ENCODE measurements at places on chromosomes 11 and 22. TPM values are rescaled to one million over a fixed set of nuclear protein-coding genes. Genes with fewer than 3 reads are reported as not detected.

CBY1 gene
- total RNA-seq, result 12.4 TPM

CD248 gene
- 0.59 TPM for total RNA-seq

FAM111B gene
- 33.0 TPM for total RNA-seq

CCND1 gene
- not detected for total RNA-seq

NXPE2 gene
- total RNA-seq, result not detected

CD3E gene
- total RNA-seq, result 25.7 TPM

KIAA0930 gene
- total RNA-seq, result 55.2 TPM

GRCh38 chr22:39174498-39175352 is 22.2 kb upstream of the CBX7 start:
- DNase-seq, result no peak

DNA sequence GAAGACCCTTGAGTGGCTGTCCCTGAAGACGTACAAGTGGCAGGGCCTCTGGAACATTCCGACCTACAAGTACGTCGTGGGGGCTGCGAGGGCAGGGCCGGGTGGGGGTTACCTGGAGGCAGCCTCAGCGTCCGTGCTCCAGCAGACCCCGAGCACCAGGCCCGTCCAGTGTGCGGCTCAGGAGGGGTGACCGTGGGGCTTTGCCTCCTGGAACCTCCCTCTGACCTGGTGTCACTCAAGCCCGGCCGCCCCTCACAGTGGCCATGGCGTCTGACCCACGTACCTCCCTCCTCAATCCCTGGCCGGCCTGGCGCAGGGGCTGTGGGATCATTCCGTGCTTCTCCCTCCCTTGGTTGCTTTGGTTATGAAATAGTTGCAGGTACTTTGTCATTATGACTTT is 18.5 kb downstream of the RNH1 start:
- DNase-seq, result no peak

DNA sequence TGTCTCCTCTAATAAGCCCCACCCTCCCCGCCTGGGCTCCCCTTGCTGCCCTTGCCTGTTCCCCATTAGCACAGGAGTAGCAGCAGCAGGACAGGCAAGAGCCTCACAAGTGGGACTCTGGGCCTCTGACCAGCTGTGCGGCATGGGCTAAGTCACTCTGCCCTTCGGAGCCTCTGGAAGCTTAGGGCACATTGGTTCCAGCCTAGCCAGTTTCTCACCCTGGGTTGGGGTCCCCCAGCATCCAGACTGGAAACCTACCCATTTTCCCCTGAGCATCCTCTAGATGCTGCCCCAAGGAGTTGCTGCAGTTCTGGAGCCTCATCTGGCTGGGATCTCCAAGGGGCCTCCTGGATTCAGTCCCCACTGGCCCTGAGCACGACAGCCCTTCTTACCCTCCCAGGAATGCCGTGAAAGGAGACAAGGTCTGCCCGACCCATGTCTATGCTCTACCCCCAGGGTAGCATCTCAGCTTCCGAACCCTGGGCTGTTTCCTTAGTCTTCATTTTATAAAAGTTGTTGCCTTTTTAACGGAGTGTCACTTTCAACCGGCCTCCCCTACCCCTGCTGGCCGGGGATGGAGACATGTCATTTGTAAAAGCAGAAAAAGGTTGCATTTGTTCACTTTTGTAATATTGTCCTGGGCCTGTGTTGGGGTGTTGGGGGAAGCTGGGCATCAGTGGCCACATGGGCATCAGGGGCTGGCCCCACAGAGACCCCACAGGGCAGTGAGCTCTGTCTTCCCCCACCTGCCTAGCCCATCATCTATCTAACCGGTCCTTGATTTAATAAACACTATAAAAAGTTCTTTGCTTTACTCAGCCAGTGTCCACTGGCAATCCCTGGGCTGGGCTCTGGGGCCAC is 14.4 kb downstream of the TSKU start:
- DNase-seq, result no peak

DNA sequence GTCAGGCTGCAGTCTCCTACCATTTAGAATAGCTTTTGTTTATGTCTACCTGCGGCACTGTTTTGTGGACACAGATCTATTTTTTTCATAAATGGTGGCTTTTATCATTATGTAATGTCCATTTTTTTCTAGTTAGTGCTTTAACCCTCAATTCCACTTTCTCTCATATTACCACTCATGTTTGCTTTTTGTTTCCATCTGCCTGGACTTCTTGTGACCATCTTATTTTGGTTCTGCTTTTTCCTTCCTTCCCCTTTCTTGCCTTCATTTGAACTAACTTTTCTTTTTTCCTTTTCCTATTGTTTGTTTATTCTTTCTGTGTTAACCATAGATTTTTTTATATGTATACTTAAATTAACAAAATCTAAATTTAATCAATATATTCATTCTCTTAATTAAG is 98.5 kb upstream of the SLC22A12 start:
- DNase-seq, result no peak

DNA sequence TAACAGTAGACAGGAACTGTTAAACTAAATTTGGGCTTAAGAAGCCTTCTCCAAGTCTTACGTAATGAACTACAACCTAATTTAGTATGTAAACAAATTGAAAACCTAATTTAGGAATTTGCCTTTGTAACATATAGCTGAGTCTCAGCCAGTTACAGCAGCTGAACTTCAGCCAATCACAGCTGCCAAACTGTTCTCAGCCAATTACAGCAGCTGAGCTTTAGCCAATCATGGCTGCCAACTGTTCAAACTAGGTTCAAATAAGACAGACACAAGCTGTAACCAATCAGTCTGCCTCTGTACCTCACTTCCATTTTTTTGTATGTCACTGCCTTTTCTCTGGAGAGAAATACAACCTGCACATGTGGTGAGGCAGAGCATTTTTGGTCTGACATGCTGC is 95.0 kb upstream of the CD44 start:
- DNase-seq, result no peak

All from natural killer cell treated with Interleukin-12 subunit alpha and Interleukin-12 subunit beta and Interleukin-15 and Interleukin-18, amount 100 ng/mL, for 72 hours (primary cell).